ENCODE measurements at places on chromosomes 2 and 18.

- DNase-seq, result no peak
These were observed 347.0 kb downstream of the KIAA1328 start for GRCh38 chr18:37175727-37176620.

GRCh38 chr18:55012008-55012407 lies 52.7 kb upstream of the CCDC68 start:
- no peak for DNase-seq

- DNase-seq, result no peak
These were observed 61.5 kb upstream of the PPM1B start for GRCh38 chr2:44107086-44107740.

- DNase-seq, result no peak
These were observed 5.7 kb downstream of the ERCC3 start for GRCh38 chr2:127288274-127288673.

GRCh38 chr2:21277068-21278056 lies 153.6 kb downstream of the TDRD15 start:
- DNase-seq, result no peak

DNA sequence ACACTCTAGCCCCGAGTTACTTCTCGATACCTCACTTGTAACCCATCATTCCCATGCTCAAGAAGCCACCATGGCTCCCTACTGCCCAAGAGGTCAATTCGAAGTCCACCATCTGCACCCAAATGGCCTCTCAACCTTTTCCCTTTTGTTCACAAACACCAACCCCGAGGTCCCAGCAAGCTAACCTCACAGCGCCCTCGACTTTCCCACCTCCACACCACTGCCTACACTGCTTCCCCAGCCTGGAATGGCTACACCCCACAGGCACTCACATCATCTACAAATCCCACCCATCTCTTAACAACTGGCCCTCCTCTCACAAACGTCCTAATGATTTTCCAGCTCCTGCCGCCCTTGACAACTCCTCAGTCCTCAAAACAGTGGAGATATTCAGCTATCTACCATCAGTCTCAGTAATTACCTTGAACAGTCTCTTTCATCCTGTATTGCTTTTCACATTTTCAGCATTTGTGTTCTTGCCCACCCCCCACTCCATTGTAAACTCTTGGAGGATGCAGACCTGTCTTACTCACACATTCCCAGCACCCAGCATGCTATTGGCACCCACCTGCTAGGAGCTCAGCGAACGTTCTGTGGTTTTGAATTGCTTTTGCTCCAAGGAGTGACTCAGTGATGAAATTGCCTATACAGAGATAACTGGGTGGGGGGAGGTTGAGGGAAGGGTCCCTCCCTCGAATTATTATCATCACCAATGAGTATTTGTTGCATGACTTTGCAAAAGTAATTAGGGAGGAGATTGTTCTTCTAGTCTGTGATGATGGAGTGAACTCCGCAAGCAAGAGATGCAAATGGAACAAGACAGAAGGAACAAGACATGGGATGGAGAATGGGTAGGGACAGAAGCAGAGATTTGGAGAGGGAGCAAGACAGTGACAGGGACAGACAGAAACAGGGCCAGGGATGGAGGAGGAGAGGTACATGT lies 106.8 kb downstream of the CYP26B1 start:
- no peak for DNase-seq

- DNase-seq, result no peak
These were observed 167.9 kb downstream of the TNS1 start for GRCh38 chr2:217834744-217835513.

- DNase-seq, result no peak
These were observed 290.8 kb downstream of the CCDC85A start for GRCh38 chr2:56474412-56475158.

DNA sequence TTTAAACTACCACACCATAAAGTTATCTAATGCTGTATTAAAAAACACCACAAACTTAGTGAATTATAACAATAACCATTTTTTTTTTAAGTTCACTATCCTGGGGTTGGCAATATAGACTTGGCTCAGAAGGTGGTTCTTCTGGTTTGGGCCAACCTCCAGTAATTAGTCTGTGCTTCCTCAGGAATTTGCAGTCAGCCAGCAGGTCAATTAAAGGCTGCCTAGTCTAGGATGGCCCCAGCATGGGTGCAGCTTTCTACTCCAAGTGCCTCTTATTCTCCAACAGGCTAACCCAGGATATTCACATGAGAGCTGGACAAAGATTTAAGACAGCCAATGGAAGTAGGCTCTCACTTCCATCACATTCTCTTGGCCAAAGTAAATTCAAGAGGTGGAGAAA lies 379.1 kb upstream of the FIGN start:
- DNase-seq, result no peak

DNA sequence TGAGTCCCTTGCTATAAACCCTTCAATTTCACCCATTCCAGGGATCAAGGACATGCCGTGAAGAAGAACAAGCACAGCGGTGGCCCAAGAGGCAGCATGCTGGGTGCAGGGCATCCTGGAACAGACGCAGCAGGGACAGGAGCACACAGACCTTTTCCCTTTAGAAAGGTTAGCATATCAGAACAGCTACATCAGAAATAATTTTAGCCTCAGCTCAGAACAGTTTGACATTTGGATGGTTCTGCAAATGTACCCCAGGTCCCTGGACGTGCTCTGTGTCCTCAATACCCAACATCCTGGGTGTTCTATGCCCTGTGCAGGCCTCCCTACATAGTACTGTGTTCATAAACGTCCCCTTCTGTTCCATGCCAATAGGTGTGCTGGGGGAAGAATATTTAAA lies 80.4 kb downstream of the MYOM1 start:
- DNase-seq, result no peak

DNA sequence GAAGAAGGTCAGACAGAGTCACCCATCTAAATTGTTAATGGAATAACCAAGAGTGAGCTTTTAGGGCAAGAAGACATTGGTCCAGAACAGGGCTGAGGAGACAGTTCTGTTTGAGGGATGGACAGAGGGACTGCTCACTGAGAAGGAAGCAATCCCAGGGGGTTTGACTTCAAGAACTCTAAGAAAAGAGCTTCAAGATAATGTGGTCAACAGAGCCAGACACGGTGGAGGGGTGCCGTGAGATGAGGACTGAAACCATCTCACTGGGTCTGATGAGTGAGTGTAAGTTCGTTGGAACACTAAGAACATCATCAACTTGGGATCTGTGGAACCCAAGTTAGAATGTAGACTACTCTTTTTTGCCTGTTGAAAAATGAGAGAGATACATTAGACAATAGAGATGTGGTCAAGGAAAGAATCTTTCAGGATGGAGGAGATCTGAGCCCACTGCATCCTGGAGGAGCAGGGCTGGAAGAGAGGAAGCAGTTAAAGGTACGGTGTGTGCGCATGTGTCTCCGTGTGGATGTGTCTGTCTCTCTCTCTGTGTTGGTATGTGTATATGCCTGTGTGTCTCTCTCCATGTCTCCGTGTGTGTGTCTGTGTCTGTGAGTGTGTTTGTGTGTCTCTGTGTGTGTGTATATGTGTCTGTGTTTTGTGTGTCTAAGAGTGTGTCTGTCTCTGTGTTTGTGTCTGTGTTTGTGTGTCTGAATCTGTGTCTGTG lies 172.1 kb downstream of the MYCN start:
- DNase-seq, result no peak

DNA sequence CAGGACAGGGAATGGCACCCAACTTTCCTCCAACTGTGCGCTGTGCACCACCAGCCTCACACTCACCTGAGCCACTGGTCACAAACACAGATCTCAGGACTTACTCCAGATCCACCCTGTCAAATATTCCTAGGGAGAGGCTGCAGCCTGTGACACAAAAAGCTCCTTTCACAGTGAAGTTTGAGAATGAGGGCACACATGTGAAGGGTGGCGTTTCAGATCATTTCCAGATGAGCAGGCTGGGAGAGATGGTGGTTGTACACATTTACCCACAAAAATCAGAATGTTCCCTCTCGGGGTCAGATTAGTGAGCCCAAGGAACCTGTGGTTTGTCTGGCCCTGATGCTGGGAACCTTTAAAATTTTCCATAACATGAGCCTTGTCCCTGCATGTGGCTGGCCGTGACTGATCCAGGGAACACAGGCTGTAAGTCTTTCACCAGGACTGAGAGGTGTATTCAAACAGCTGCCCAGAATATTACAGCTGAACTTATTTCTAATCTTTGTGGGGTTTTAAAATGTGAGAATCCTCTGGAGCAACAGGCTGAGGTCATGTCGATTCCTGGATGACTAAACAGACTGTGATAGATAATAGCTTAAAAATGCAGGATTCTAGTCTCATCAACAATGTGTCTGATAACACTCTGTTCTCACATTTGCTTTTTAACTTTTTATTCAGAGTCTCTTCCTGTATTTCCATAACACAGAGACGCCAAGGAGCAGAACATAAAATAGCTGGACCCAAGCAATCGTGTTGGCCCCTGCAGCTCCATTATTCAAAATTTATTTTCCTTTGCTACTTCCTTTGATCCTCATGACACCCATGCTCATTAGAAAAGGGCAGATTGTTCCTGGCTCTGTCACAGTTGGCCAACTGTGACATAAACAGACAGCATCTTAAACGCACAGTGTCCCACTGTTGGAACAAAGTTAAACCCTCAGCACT lies 35.5 kb downstream of the IL1R2 start:
- DNase-seq, result no peak

DNA sequence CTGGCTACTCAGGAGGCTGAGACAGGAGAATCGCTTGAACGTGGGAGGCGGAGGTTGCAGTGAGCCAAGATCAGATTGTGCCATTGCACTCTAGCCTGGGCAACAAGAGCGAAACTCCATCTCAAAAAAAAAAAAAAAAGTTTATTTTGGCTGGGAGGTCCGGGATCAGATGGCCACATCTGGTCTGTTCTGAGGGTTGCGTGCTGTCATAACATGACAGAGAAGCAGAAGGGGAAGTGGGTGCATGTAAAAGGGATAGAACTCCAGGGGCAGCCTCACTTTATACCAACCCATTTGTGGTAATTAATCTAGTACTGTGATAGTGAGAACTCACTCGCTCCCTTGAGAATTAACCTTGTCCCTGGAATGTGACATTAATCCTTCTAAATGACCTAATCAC lies 101.2 kb downstream of the PTPN4 start:
- DNase-seq, result no peak

- no peak for DNase-seq
These were observed 12.1 kb upstream of the COPS8 start for GRCh38 chr2:237073552-237073951.

GRCh38 chr2:235527806-235528469 lies 34.1 kb downstream of the AGAP1 start:
- DNase-seq, result no peak

DNA sequence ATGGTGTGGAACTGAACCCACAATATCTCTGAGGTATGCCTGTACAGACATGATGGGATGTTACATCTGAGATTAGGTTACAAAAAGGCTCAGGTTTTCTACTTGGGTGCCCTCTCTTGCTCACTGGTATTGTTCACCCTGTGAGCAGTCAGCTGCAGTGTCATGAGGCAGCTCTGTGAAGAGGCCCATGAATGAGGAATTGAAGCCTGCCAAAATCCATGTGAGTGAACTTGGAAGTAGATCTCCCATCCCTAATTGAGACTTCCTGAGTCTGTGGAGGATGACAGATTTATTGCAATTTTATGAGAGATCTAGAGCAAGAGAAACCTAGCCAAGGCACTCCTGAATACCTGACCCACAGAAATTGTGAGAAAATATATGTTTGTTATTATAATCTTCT lies 404.9 kb upstream of the ZEB2 start:
- no peak for DNase-seq

GRCh38 chr2:39409697-39410389 lies 27.2 kb downstream of the MAP4K3 start:
- no peak for DNase-seq

- no peak for DNase-seq
These were observed 14.8 kb downstream of the ZAP70 start for GRCh38 chr2:97728091-97728731.

DNA sequence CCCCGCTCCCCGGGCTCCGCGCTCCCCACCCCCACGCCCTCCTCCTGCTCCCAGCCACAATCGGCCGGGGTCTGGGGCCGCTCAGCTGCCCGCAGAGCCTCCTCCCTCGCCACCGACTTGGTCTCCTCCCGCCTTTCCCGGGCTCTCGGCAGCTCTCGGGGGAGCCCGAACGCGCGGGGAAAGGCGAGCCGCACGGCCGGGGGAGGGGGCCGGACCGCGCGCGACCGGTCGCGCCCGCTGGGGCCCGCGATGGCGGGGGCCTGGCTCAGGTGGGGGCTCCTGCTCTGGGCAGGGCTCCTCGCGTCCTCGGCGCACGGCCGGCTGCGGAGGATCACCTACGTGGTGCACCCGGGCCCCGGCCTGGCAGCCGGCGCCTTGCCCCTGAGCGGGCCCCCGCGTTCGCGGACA lies 327 bp downstream of the LTBP1 start:
- DNase-seq, result no peak

- DNase-seq, result no peak
These were observed 26.3 kb downstream of the PAX3 start for GRCh38 chr2:222272446-222273015.

DNA sequence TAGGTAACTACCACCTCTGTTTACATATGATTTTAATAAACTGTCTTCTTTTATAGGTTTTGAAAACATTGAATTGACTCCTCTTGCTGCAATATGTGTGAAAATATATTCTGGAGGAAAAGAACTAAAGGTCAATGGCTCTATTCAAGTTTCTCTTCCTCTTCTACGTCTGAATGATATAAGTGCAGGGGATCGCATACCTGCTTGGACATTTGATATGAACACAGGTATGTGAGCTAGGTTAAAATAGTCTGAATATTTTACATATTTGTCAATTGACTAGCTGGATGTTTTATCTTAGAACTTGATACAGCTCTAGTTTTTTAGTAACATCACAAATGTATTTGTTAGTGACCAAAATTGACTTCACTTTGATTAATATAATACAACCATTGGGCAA lies 57.2 kb downstream of the FAM171B start:
- DNase-seq, result no peak

Data from activated CD8-positive, alpha-beta memory T cell treated with anti-CD3 and anti-CD28 coated beads for 1 hour (primary cell).